ENCODE measurements at places on chromosomes 7 and 10. TPM values are rescaled to one million over a fixed set of nuclear protein-coding genes. Genes with fewer than 3 reads are reported as not detected.

GRCh38 chr7:128203710-128204214 is 37.3 kb upstream of the LEP start:
- DNase-seq: no peak

DNA sequence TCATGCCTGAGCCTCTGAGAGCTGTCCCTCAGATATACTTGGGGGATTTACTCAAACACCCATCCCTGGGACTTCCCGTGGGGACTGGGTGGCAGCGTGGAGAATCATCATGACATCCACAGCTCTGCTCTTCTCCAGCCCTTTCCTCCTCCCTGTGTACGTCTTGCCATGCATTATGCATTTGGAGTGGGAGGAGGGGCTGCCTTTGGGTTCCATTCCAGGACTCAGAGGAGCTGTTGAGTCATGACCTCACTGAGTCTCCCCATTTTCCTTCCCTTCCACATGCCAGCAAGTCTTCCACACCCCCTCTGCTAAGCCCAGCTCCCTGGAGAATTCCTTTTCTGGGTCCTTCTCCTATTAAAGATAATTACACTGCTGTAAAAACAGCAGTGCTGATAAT is 480.7 kb downstream of the SORCS3 start:
- no peak for DNase-seq

- DNase-seq: peak; percentile 68
Measured at GRCh38 chr10:31100115-31100601, 68.5 kb upstream of the ZNF438 start.

GRCh38 chr7:474605-475424 is 44.8 kb downstream of the PDGFA start:
- DNase-seq: no peak

DNA sequence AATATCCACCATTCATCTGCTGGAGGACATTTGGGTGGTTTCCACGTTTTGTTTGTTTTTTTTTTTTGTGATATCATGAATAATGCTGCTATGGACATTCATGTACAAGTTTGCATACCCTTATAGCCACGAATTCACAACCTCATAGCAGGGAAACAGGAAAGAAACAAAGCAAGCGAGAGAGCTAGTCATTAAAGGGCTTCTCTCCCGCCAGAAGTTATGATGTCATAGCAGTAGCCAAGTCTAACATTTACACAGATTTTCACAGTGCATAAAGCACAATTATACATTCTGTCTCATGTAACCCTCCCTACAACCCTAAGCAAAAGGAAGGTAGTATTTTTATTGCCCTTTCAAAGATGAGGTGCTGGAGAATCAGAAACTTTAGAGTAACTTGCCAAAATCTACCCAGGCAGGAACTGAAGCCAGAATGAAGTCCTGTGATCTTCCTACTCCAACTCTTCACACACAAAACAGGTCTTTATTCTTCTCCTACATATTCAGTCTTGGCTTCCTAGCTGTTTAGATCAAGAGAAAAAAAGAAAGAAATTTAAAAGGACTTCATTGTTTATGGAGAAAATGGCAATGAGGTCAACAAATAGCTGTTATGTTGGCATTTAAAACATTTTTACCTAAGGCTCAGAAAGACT is 33.9 kb upstream of the GPAM start:
- DNase-seq: no peak

- DNase-seq: no peak
Measured at GRCh38 chr10:77680811-77681210, 43.2 kb upstream of the KCNMA1 start.

DNA sequence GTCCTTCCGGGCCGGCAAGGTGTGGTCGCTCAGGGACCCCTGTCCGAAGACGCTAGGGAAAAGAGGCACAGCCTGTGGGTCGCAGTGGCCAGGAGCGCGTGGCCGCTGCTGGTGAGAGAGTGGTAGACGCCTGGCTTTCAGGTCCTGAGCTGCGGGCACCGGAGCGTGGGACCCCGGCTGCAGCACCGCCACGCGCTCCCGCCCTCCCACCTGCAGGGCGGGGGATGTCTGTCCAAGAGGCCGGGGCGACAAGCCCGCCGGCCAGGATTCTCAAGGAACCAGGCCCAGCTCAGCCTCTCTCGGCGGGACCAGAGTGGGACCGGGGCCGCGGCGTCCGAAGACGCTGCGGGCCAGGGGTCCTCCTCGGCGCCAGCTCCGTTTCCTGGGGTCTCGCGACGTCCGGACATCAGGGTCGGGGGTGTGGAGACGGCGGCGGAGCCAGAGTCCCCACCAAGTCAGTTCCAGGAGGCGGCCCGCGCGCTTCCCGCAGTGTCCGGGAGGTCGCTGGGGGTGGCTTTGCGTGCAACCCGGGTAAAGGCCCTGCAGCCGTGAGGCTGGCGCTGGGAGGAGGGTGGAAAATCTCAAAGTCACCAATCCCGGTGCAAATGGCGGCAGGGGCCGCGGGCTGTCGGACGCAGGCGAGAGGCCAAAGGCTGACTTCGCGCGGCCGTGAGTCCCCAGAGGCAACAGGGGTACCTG is 5.5 kb downstream of the ZNF503 start:
- no peak for DNase-seq

- no peak for DNase-seq
Measured at GRCh38 chr10:51915031-51915542, 215.7 kb upstream of the CSTF2T start.

DNA sequence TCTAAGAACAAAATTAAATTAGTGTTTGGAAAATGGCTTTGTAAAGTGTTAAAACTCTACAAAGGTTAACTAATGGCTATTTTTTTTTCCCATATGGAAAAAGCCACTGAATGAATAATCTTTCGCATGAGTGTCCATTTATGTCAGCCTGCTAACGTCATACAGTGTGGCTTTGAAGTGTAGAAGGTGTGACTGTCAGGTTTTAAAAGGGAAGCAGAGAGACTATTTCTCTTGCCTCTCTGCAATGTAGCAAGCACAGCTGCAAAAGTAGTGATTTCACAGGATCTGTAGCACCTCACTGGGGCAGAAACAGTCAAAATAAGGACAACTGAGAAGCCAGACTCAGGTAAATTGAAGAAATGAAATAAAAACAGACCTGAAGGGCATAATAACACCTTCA is 53.4 kb downstream of the CREB5 start:
- DNase-seq: no peak

GRCh38 chr10:103548581-103549348 is 55.3 kb downstream of the NEURL1 start:
- DNase-seq: no peak

DNA sequence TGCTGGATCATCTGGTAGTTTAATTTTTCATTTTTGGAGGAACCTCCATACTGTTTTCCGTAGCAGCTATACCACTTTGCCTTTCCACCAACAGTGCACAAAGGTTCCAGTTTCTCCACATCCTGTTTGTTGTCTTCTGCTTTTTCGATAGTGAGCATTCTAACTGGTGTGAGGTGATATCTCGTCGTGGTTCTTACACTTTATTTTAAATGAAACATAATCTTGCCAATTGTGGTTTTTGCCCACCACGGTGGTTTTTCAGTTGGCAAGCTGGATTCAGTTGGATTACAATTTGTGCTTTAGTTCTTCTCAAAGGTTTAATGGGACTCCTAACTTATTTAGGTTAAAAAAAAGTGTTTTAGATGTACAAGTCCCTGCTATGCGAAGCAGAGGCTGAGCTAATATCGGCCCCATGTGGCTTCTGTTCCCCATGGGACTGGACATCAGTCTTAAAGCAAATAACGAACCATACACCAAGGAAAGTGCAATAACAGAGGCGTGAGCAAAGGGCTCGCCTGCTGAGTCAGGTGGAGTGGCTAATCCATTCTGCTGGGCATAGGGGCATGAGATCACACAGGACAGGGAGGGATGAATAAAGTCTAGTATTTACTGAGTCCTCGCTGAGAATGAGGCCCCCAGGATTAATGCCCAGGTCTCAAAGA is 153.6 kb downstream of the AOAH start:
- no peak for DNase-seq

DNA sequence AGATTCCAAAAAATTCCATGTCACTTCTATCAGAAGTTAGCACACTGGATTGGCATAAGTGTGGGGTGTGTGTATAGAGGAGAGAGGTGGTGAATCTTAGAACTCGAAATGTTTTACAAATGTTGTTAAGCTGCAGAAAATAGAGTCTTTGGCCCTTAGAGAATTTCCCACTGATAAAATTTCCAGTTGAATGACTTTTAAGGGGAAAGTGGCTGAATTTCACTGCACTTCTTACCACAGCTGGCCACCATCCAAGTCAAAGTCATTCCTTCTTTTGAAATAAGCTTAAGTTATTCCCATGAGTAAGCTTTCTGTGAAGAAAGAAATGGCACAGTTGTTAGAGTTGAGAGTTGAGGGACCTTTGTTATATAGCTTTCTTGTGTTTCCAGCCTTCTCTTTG is 13.9 kb downstream of the VCL start:
- peak; percentile 79 for DNase-seq

- no peak for DNase-seq
Measured at GRCh38 chr7:114343949-114344708, 70.5 kb upstream of the FOXP2 start.

DNA sequence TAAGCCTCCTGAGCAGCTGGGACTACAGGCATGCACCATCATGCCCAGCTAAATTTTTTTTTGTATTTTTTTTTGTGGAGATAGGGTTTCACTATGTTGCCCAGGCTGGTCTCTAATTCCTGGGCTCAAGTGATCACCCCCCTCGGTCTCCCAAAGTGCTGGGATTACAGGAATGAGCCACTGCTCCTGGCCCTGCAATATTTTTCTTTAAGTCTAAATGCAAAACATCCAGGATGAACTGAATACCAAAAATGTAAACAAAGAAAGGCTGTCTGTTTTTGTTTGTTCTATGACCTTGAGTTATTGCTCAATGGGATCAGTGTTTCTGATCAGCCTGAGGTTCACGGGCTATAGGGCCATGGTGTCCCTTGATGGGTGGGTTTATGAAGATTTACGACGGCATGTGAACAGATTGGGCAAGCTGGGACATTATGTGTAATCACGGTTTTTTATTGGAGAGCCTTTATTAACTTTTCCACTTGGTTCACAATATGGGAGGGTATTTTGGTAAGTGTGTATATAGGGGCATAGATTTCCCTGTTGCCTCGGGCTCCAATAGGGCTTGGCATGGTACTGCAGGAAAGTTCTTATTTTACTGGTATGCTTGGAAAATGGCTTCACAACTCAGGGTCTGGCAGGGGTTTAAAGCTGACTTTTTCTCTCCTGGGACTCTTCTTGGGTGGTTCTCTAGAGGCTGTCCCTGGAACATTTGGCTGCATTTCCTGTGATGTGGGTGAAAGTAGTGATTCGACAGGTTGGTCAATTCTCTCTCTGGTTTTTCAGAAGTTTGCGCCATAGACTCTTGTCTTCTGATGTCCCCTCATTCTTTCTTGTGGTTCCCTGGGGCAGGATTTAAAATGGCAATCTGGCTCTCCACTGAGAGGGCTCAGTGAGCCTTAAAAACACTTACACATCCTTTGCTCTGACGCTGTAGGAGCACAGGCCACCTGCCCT is 41.6 kb downstream of the MRPS33 start:
- no peak for DNase-seq

Gene CAMK2B
- not detected for total RNA-seq

Gene STRIP2
- total RNA-seq: 6.3 TPM

Gene GPR85
- total RNA-seq: 0.22 TPM

Gene CACNA2D1
- 6.1 TPM for total RNA-seq

Gene ANKRD7
- 1.5 TPM for total RNA-seq

Gene EPHB6
- 0.75 TPM for total RNA-seq

Gene COL1A2
- total RNA-seq: 10.9 TPM

Gene WDR86
- total RNA-seq: 0.07 TPM

Gene RBP3
- total RNA-seq: not detected

Gene ANKRD61
- total RNA-seq: not detected

Gene ACSL5
- 3.3 TPM for total RNA-seq
